ENCODE measurements at places on chromosomes 7 and 10.

GRCh38 chr7:139776486-139777132 lies 1.2 kb downstream of the HIPK2 start:
- no peak for DNase-seq

GRCh38 chr10:128099901-128100300 lies 26.3 kb downstream of the MKI67 start:
- DNase-seq = no peak

DNA sequence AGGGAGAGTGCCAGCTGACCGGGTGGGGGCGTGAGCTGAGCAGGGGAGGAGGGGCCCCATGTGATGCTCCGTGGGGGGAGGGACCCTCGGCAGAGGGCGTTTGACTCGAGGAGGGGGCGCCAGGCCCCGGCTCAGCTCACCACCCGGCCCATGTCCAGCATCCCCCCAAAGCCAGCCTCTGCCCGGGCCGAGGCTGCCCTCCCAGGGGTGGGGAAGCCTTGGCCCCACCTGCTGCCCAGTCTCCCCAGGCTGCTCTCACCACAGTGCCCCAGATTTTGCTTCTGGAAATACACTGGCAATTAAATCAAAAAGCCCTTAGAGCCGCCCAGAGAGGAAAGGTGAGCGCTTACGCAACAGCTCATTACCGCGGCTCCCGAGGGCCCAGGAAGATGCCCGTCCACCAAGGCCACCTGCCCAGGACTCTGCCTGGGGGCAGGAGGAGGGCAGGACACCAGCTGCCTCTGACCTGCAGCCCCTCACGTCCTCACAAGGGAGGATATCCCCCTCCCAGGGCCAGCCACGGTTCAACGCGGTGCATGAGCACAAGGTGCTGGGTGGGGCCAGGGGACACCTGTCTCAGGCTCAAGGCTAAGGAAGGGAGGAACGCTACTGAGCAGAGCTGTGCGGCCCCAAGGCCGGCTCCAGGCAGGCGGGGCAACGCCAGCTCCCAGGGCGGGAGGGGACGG lies 70.0 kb upstream of the INPP5A start:
- DNase-seq = no peak

- no peak for DNase-seq
These were observed 27.0 kb downstream of the UPP1 start for GRCh38 chr7:48116043-48116442.

DNA sequence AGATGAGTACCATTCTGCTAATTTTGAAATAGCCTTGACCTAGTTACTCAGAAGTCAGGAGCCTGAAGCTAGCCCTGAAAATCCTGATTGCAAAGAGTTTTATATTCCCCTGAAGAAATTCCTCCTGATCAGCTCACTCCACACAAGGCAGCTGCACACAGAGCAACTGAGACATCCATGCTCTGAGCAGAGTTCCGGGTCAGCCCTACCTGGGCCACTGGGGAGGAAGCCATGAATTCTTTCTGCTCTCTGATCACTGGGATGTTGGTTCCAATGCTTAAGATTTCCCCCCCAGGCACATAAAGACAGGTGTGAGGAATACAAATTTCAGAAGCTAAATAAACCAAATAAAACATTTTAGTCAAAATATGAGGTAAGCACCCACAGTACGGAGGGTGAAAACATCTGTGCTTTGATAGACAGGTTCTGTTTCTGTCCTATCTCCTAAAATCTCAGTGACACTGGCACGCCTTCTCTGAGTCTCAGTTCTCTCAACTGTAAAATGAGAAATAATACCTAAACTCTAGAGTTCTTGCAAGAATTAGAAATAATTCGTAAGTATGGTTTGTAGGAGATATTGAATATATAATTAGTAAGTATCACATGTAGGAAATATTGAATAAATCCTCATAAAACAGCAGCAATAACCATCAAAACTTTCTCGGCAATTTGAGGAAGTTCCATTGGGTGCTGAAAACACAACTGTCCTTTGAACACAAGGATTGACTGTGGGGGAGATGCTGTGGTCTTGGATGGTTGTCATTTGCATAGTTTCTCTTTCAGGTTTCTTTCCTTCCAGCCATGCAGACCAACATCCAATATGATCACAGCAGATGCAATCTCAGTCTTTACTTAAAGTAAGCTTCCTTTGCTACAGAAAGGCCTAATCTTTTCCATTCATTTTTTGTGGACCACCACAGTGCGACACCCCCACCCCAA lies 133.0 kb upstream of the TNS3 start:
- DNase-seq = no peak

- DNase-seq = no peak
These were observed 12.0 kb downstream of the KPNA7 start for GRCh38 chr7:99195867-99196266.

DNA sequence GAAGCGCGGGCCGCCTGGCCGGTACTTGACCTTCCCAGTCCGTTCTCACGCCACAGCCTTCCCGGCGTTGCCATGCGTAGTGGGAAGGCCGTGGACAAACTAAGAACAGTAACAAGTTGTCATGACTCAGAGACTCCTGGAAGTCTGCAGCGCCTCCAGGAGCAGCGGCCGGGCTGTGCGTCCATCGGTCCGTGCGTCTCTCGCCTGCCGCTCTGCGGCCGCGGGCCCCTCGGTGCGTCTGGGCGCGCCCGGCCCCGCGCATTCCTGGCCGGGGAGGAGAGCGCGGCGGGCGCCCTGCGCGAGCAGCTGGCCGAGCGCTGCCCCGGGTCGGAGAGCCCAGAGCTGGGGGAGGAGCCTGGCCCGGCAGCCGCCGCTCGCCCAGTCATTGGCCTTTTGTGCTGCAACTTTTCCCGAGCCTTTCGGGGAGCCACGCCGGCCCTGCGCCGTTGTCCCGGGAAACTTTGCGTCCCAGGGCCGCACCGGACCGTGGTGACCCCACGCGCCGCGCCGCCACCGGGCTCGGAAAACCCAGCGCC lies 123.7 kb downstream of the TACC2 start:
- DNase-seq = no peak

Data from stimulated activated CD8-positive, alpha-beta memory T cell treated with anti-CD3 and anti-CD28 coated beads, Interleukin-15, amount 100 ng/mL, for 1 hour (primary cell).